ENCODE measurements at places on chromosomes 7 and 10.
A peak's percentile ranks its signal among the peaks of the same experiment; 100 is the strongest.

DNA sequence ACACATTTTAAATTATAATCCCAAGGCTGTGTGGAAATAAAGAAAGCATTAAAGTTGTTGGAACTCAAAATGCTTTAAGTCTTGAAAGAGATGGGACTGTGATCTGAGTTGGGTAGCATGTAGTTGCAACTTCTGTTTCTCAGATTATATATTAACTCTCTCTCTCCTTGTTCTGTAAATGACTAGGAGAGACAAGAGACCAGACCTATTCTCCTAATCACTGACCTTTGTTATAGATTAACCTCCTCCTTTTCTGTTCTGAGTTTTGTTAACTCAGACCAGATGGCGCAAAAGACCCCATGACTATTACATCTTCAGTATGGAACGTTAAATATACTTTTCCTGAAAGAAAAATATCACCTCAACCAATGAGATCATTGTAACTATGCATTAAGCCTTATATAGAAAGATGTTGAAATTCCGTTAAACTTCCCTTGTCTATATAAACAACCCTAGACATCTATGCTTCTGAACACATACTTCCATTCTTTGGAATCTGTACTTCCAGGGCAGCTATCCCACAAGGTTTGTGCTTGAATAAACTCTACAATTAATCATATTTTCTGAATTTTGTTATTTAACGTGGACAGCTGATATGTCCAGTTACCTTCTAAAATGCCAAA lies 143.5 kb upstream of the TRIM24 start:
- DNase-seq, result no peak

GRCh38 chr7:101941481-101942383 lies 124.3 kb downstream of the CUX1 start:
- DNase-seq, result no peak

- no peak for DNase-seq
Measured at GRCh38 chr7:28165961-28166955, 14.3 kb downstream of the JAZF1 start.

- no peak for DNase-seq
Measured at GRCh38 chr7:116212869-116213268, 2.5 kb downstream of the TES start.

DNA sequence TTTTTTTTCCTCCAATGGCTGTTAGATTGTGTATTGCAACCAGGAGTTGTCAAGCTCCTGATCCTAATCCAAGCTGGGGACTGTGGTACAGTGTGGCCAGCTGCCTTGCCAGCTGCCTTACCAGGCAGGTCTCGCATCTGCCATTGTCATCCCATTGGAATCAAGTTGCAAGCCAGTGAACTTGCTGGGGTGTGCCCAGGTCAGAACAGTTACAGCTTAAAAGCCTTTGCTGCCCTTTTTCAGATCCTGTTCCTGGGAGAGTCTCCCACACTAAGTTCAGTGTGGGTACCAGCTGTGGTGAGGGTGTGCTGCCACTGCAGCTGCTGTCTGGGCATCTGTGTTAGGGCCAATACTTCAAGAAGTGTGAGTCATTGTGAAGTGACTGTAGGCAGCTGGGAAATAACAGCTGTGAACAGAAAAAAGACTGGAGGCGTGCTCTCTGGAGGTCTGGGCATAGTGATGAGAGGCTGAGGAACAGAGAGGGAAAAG lies 72.8 kb downstream of the CCNY start:
- DNase-seq, result no peak

- no peak for DNase-seq
Measured at GRCh38 chr7:42527004-42527403, 290.0 kb upstream of the GLI3 start.

DNA sequence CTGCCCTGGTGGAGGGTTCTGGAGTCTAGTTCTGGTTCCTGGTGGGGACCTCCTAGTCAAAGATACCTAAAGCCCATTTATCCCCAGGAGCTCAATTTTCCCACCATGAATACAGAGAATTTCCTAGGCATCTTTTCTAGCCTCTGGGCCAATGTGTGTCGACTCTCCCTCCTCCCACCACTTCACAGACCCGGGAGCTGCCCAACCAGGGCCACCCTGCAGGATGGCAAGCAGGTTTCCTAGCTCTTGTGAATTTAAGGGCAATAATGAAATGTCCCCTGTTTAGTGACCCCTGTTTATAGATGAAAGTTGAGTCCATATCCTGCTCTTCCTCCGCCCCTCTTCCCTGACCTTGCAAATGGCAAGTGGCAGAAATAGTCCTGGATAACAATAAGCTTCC lies 9.4 kb downstream of the DLX5 start:
- no peak for DNase-seq

DNA sequence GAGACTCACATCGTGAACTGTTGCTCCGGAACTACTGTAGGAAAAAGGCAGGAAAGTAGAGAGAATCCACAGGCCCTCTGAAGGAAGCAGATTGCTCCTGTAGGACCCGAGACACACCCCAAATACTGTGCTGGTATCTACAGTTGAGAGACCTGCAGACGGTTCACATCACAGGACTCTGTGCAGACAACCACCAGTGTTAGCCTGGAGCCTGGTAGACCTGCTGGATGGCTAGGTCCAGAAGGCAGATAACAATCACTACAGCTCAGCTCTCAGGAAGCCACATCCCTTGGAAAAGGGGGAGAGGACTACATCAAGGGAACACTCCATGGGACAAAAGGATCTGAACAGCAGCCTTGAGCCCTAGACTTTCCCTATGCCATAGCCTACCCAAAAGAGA lies 311.8 kb upstream of the PRKCQ start:
- DNase-seq, result no peak

- peak; percentile 73 for DNase-seq
Measured at GRCh38 chr7:112421666-112422486, 28.4 kb upstream of the IFRD1 start.

DNA sequence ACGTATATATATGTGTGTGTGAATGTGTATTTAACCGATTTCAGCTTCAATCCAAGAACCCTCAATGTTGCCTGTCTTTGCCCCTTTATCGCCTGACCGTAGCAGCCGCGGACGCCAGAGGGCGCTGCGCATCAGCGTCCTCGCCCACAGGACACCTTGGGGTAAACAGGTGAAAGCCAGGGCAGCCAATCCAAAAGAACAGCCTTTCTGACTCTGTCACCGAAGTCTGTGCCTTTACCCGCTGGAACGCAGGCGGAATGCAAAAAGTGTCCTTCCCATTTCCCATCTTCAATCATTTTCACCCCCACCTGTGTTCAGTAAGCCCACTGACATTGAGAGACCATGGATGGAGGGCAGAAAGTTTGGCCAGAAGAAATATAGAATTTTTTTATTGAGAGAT lies 3.6 kb downstream of the NXPH1 start:
- DNase-seq, result peak; percentile 16

DNA sequence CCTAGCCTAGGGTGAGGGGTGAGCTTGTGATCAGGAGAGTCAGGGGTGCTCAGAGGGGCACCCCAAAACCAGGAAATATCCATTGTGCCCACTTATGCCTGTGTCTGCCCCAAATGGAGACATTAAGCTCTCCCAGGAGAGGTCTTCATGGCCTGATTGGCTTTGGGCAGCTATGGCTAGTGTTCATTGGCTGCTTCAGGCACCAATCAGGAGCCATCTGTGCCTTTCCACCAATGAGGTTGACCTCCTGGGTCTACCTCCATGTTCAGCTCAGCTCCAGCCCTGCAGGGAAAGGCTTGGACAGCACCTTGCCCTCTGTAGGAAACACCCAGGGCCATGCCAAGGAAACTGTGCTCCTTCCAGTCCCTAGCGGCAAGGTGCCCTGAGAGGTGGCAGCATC lies 23.9 kb upstream of the HSPB1 start:
- DNase-seq, result no peak

- peak; percentile 58 for DNase-seq
Measured at GRCh38 chr7:131188367-131189339, 139.0 kb upstream of the MKLN1 start.

DNA sequence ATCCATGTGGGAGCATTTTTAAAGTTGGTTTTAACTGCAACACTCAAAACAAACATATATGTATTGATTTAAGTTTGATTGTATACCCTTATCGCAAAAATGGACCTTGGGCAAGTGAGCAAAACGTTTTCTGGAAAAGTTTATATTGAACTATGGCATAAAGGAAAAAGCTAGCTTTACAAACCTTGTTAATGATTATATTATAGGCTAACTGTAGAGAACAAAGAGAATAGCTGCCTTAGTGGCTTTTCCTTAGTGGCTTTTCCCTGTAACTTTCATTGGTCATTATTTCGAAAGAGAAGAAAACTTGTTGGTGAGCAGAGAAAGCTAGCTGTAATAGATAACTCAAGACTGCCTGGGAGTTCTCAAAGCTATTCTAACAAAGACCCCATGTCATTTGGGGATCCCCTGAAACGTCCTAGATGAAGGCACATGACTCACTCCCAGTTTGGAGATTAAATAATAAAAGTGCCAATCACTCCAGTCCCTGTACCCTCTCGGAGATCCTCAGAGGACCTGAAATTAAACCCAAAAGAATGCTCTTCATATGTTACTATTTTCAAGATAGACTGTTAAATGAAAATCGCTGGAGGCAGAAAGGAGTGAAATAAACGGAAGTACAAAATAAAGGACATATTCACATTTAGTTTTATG lies 92.1 kb downstream of the SRI start:
- DNase-seq, result no peak

GRCh38 chr10:73648975-73649829 lies 6.6 kb downstream of the SYNPO2L start:
- DNase-seq, result no peak

DNA sequence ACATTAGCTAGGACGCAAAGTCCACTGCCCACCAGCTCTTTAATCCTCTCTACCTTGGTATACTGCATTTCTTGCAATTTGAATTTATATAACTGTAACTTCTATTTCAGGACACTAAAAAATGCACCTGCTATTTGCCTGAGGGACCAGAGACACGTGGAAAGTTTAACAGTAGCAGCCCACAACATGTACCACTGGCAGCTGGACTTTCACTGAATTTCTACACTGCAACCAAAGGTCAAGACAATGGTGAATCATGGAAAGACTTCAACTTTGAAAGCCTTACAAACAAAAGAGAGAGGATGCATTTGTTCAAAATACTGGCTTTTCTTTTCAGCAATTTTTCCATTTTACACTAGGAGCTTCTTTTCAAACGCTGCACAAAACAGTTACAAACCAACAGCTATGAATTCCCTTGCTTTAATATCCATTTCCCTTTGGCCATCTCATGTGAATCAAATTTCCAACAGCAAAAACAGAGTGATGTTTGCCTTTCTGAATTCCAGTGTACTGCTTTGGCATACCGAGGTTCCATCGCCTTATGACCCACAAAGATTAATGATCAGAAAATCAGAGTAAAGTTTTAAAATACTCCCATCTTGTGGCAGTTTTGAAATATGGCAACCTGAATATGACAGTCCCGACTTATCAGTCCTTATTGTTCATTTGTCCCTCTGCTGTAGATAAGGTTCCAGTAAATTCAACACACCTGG lies 29.9 kb upstream of the HNRNPH3 start:
- no peak for DNase-seq

DNA sequence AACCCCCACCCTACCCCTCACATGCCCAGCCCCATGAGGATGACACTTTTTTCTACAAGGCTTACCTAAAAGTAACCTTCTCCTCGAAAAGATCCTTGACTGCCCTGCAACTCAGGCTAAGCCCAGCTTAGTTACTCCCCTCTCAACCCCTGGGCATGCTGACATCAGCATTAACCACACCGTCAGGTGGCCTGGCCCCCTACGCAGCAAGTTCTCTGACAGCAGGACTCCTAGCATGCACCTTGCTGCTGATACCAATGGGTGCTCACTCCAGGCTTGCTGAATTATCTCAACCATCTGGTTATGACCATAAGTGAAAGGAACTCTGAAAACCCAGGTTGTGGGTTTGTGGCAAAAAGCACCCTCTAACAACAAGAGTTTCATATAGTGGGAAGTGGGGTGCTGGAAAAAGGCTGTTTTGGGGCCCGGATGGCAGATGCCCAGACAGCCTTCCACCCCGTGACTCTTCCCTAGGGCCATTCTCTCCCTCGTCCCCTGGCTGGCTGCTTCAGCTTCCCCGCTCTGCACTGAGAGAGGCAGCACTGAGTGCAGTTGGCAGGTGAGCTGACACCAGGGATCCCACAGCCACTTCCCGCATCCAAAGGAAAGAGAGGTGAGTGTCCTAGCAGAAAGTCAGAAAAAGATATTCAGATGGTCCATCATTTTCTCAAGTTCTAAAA lies 518.9 kb downstream of the KCNMA1 start:
- no peak for DNase-seq

DNA sequence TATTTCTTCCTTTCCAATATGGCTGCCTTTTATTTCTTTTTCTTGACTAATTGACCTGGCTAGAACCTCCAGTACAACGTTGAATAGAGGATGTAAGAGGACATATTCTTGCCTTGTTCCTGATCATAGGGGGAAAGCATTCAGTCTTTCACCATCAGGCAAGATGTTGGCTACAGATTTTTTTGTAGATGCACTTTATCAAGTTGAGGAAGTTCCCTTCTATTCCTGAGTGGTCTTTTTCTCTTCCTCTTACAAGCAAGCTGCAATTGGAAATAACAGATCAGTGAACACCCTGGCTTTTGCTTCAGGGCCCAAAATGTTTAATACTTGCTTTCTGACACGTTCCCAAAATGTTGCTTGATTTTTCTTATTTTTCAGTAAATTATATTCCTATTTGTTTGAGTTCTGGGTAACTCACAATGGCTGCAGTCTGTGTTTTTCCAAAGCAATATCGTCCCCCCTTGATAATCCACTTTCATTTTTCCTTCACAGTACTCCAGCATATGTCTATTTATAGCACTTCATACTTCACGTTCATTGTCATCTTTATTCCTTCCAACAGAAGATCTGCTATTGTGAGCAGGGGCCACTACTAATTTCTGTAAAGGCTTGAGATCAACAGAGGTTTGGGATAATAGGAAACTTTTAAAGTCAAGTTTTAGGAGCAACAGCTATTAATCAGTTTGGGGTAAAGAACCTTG lies 11.7 kb downstream of the CPEB3 start:
- DNase-seq, result no peak

- DNase-seq, result no peak
Measured at GRCh38 chr7:30799206-30799975, 28.2 kb downstream of the MINDY4 start.

GRCh38 chr7:91504919-91505318 lies 240.7 kb downstream of the FZD1 start:
- DNase-seq, result no peak

DNA sequence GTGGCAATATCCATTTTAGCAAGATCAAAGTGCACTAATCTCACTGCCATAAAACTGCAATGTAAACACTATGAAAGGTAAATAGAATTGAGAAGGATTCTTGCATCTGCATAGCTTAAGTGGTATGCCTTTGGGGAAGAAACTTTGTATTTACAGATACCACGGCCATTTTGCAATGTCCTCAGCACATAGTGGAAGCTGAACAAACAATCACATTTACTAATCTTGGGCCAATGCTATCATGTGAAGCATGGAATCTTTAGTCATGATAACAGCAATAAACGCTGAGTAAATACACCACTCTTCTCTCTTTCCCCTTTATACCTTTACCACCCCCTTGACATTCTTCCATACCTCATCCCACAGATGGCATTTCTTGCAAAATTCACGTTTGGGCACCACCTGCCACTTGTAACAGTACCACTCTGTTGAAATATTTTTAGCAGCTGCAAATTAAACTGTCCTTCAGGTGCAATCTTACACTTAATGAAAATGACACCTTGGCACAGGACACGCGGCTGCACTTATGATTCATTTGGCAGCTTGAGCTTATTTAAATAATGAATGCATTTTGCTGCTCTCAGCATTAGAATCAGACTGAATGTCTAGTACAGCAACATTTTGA lies 171.8 kb downstream of the SEMA3A start:
- no peak for DNase-seq

- DNase-seq, result no peak
Measured at GRCh38 chr10:71634531-71635164, 84.9 kb downstream of the C10orf105 start.
